ENCODE measurements at places on chromosomes 6 and 20. TPM values are rescaled to one million over a fixed set of nuclear protein-coding genes. Genes with fewer than 3 reads are reported as not detected.
A peak's percentile ranks its signal among the peaks of the same experiment; 100 is the strongest.

DNA sequence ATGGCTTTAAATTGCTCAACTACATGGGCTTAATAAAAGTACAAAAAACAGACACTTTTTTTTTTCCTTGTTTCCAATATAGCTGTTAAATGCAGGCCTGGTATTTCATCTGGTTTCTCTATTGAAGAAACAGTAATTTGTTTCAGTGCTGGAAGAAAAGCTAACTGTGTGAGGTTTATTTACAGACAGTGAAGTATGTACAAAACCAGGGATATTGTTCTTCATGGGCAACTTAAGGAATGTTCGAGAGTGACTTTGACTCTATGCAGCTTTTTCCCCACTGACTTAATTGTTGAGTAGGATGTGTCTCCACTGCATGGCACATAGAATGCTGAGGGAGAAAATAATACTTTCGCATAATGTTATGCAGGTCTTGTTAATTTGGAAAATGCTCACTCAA, 31.0 kb upstream of the PRL start:
- no peak overlapping the region for H3K4me3 ChIP-seq
- no peaks in the 10 kb centered on the region for H3K36me3 ChIP-seq
- H3K27me3 ChIP-seq, result no peaks in the 10 kb centered on the region
- H3K27ac ChIP-seq, result no peak overlapping the region

DNA sequence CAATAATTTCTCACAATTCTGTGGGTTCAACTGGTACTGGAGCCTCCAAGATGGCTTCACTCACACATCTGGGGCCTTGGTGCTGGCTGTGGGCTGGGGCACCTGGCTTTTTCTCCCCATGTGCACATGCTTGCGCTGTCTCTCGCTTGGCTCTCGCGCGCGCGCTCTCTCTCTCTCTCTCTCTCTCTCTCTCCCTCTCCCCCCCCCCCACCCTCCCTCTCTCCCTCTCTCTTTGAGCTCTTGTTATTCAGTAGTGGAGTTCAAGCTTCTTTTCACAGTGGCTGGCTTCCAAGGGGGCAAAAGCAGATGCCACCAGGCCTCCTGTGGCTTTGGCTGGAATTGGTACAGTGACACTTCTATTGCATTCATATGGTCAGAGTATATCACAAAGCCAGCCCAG, 10.8 kb upstream of the TBCC start:
- no peak for DNase-seq
- no peaks in the 10 kb centered on the region for H3K4me1 ChIP-seq
- no peak overlapping the region for H3K4me3 ChIP-seq
- H3K27ac ChIP-seq, result no peak overlapping the region
- H3K36me3 ChIP-seq, result no peaks in the 10 kb centered on the region

- no peak for DNase-seq
- no peak overlapping the region for H3K27ac ChIP-seq
- H3K27me3 ChIP-seq, result no peaks in the 10 kb centered on the region
Measured at GRCh38 chr6:150549674-150550101, 50.0 kb upstream of the PLEKHG1 start.

The PBOV1 gene
- total RNA-seq, result not detected

- no peaks in the 10 kb centered on the region for H3K36me3 ChIP-seq
- no peak for DNase-seq
- H3K27me3 ChIP-seq, result no peaks in the 10 kb centered on the region
- H3K4me3 ChIP-seq, result no peak overlapping the region
- H3K27ac ChIP-seq, result no peak overlapping the region
- H3K4me1 ChIP-seq, result no peaks in the 10 kb centered on the region
Measured at GRCh38 chr6:114068116-114068515, 97.2 kb upstream of the HDAC2 start.

The C6orf132 gene
- 14.2 TPM for total RNA-seq

The PLCB4 gene
- total RNA-seq, result 2.9 TPM

GRCh38 chr6:107460083-107460631, 793 bp upstream of the PDSS2 start:
- DNase-seq, result no peak
- no peaks in the 10 kb centered on the region for H3K27me3 ChIP-seq
- H3K36me3 ChIP-seq, result no peaks in the 10 kb centered on the region
- peak overlapping the region; percentile 95 for H3K27ac ChIP-seq
- H3K4me1 ChIP-seq, result peaks cover 13% of the 10 kb centered on the region
